Bronchus fibroblast of lung (primary cell): ENCODE measurements at places on chromosomes 5 and 9. TPM values are rescaled to one million over a fixed set of nuclear protein-coding genes. Genes with fewer than 3 reads are reported as not detected.

SPINK9 gene
- not detected in 2 replicates for total RNA-seq

SUSD3 gene
- 4.7 and 5.6 TPM in 2 replicates for total RNA-seq

RETREG1 gene
- total RNA-seq, result 0.45 and 0.84 TPM in 2 replicates

NTRK2 gene
- total RNA-seq, result under 0.01 TPM in 1 of 2 replicates, not detected in the other

GRM6 gene
- total RNA-seq, result not detected in 2 replicates

DOK3 gene
- total RNA-seq, result 0.17 and 0.74 TPM in 2 replicates

BRINP1 gene
- total RNA-seq, result not detected in 2 replicates

EFCAB9 gene
- total RNA-seq, result not detected in 2 replicates

SNCB gene
- total RNA-seq, result 0.34 TPM in 1 of 2 replicates, not detected in the other

FOXE1 gene
- total RNA-seq, result not detected in 2 replicates

ARHGAP26 gene
- total RNA-seq, result 0.67 and 1.2 TPM in 2 replicates

ESM1 gene
- total RNA-seq, result 1.0 and 2.5 TPM in 2 replicates

NCS1 gene
- 32.1 and 32.4 TPM in 2 replicates for total RNA-seq

FOXD1 gene
- total RNA-seq, result 18.3 and 19.5 TPM in 2 replicates

RUSC2 gene
- 14.6 and 16.5 TPM in 2 replicates for total RNA-seq

CTXN3 gene
- total RNA-seq, result not detected in 2 replicates

FREM1 gene
- total RNA-seq, result 0.17 and 0.30 TPM in 2 replicates

C9 gene
- total RNA-seq, result not detected in 2 replicates

PARP8 gene
- total RNA-seq, result 3.3 and 3.4 TPM in 2 replicates

SLC27A6 gene
- 0.15 and 0.17 TPM in 2 replicates for total RNA-seq

PCDHA4 gene
- total RNA-seq, result under 0.01 TPM in 2 replicates

WNT8A gene
- total RNA-seq, result not detected in 2 replicates

SPINK4 gene
- not detected in 2 replicates for total RNA-seq

TIGD6 gene
- total RNA-seq, result 2.9 and 3.0 TPM in 2 replicates

EPB41L4A gene
- under 0.01 and 0.17 TPM in 2 replicates for total RNA-seq

RMRP gene
- total RNA-seq, result 46,048 and 56,930 TPM in 2 replicates

TAF11L10 gene
- total RNA-seq, result not detected in 2 replicates

MCTP1 gene
- total RNA-seq, result 3.3 and 5.9 TPM in 2 replicates

OR1Q1 gene
- total RNA-seq, result not detected in 2 replicates

RANBP3L gene
- not detected in 2 replicates for total RNA-seq

TAF11L6 gene
- total RNA-seq, result not detected in 2 replicates
